ENCODE measurements at places on chromosomes 6 and 20.

GRCh38 chr6:57159127-57159526 is 13.0 kb upstream of the BAG2 start:
- DNase-seq = no peak

GRCh38 chr6:75188221-75188925 is 17.5 kb downstream of the COL12A1 start:
- no peak for DNase-seq

DNA sequence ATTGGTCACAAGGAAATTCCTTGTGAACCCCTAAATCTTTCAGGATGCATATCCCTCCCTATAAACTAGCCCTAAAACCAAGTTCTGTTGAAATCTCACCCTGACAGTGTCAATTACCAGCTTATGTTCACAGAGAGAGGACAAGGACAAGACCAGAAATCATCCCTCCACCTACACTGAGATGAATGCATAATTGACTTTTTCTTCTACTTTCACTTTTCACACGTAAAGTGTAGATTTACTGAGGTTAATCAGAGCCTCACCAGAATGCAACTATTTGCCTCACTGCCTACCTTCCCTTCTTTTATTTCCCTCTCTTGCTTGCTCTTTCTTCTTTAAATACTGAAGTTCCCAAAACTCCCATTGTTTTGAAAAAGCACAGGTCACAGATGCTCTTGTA is 15.3 kb upstream of the NKAIN2 start:
- no peak for DNase-seq

DNA sequence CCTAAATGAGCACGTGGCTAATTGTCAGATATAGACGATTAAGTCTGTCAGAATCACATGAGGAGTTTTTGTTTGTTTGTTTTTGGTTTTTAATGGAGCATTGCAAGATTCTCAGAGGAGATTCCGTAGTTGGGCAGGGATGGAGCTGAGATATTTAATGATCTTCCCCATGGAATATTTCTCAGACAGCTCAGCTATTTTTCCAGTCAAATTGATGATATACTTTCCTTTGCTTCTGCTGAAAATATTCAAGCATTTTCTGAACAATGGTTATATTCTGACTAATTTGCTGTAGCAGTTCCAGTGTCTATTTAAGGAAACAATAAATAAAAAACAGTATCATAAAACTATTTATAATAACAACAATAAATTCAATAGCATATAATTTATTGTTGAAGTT is 348.4 kb downstream of the KIF16B start:
- DNase-seq = no peak

DNA sequence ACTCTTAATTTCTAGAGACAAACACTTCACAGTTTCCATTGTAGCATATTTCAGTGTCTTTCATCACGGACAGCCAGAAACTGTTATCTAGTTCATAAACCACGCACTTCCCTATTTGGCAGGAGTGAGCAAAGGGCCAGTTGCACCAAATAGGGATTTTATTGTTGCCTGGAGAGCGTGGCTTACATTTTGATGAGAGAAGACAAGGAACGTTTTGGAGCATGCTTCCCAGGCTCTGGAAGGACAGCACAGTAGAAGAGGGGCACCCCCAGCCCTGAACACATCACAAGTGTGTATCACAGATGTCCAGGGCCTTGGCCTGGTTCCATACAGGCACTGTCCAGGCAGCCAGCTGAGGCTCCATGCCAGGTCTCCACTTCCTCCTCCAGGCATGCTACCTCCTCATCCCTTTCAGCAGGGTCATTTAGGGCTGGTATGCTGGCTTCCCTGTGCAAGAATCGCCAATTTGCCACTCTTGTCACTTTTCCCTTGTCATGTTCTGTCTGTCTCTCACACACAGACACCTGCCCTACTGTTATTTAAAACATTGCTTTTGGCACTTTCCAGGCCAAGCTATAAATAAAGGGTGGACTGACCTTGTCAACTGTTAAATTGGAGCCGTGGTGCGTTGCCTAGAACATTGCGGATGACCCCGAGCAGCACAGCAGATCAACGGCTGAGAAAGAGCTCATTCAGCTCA is 235.0 kb upstream of the GMDS start:
- DNase-seq = no peak

- DNase-seq = no peak
Measured at GRCh38 chr20:9608639-9609340, 94.4 kb downstream of the LAMP5 start.

GRCh38 chr6:111423055-111423633 is 59.9 kb downstream of the REV3L start:
- DNase-seq = no peak

DNA sequence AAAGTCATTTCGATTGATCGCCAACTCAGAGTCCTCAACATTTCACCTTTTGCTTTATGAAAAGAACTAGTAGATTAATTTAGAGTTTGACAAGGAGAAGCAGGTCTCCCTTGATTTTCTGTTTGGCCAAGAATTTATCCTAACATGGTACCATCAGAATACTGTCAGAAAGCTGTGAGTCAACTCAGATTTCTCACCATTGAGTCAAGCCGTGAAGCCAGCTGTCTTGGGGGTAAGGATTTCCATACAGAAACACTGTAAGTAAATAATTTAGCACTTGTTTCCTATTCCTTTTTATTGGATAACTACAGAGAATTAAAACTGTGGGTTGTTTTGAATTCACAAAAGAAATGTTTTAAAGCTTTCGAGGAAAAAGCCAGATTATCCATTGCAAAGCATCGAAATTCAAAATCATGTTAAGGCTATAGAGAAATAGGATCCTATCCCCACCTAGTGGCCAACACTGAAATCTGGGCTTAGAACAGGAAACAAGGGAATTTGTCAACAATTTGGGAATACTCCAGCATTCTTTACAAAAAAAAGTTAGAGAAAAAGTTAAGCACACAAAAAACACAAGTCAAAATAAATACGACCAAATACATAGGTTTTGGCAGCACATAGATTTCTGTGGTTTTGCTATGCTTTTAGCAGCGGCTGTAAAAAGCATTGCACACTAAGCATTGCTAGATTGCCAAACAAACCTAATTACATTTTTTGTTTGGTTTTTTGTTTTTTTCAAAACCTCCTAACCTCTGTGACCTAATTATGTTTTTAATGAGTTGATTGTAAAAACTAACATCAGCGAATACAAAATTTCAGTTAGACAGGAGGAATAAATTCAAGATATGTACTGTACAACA is 44.2 kb downstream of the COL11A2 start:
- no peak for DNase-seq

DNA sequence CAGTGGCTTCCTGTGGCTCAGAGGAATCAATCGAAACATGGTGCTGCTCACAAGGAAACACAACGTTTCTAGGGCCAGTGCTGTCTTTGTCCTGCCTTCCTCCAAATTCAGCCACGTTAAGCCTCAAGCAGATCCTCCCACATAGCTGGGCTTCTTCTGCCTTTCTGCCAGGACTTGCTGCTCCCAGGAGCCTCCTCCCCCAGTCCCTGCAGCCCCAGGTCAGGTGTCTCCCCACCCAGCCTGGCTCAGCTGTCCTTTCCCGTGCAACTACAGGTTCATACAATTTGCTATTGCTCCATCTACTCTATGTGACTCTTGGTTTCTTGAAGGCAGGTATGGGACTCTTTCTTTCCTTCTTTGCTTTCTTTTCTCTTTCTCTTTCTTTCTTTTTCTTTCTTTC is 215.3 kb upstream of the RNF24 start:
- no peak for DNase-seq

- DNase-seq = no peak
Measured at GRCh38 chr20:45782890-45783289, 8.8 kb downstream of the WFDC3 start.

GRCh38 chr6:119871520-119871919 is 522.0 kb upstream of the MAN1A1 start:
- no peak for DNase-seq

DNA sequence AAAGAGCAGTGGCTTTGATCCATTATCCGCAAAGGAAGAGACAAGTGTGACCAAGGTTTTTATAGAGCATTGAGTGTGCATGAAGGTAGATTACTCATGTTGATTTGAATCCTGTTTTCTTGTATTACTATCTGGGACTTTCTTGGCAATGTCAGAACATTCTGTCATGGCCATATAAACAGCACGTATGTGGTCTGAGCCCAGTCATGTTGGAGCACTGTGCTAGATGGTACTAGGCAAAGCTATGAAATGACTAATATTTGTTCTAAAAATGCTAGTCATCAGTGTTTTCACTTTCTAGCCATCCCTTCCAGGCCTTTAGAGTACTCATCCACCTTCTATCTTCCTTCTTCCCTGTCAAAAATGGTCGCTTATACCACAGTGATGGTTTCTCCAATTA is 278.6 kb upstream of the FLRT3 start:
- no peak for DNase-seq

- no peak for DNase-seq
Measured at GRCh38 chr6:113645576-113645970, 211.6 kb upstream of the MARCKS start.

DNA sequence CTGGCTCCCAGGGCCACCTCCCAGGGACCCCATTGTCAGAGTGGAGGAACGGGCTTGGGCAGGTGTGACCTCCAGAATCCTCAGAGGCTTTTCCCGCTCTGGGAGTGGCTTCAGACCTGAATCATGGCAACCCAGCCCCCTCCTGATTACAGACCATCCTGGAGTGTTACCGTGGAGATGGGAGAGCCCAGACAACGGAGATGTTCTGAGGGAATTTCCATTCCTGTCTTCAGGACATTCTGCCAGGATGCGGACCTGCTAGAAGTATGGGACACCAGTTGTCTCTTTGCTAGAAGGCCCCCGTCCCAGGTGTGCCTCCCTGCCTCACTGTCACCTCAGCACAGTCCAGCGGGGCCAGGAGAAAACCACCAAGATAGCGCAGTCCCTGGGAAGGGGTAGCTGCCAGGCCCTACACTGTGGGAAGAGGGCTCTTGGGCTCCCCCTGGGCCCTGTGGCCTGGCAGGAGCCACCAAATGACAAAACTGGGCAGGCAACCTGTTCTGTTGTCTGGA is 109.9 kb downstream of the PSMB1 start:
- no peak for DNase-seq

DNA sequence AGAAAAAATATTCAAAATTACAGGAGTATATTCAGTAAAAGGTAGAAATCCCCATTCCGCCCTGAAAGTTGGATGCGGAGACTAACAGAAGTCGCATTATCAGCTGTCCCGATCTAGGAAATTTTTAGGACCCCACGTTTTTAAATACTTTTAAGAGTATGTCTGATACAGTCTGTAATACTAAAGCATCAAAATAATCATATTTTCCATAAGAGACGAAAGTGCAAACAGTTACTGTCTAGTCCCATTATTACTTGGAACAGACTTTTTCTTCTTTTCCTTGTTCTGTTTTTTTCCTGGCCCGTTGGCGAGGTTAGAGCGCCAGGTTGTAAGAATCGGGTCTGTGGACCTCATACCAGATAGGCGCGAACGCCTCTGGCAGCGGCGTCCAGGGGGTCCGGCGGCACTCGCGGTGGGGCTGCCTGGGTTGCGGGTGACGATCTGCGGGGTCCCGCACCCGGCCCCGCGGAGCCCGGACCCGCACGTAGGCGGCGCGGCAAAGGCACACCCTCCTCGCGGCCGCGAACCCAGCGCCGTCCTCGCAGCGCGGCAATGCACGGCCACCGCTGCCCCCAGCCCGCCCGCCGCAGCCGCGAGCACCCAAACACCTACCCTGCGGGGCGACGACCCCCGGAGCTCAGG is 460 bp downstream of the PLAGL1 start:
- DNase-seq = no peak

DNA sequence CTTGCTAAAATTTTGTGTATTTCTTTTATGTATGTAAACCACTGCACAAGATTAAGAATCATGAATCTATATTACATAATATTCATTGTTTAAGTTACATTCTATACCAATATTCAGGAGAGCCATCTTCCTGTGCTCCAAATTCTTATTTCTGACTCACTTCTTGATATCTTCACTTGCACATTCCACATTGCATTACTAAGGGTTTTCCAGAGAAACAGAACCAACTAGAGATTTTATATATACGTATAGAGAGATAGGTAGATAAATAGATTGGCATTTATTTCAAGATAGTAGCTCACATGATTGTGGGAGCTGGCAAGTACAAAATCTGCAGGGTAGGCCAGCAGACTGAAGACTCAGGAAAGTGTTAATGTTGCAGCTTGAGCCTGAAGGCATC is 222.2 kb upstream of the PRSS16 start:
- no peak for DNase-seq

- no peak for DNase-seq
Measured at GRCh38 chr6:17865798-17866725, 121.4 kb downstream of the KIF13A start.

DNA sequence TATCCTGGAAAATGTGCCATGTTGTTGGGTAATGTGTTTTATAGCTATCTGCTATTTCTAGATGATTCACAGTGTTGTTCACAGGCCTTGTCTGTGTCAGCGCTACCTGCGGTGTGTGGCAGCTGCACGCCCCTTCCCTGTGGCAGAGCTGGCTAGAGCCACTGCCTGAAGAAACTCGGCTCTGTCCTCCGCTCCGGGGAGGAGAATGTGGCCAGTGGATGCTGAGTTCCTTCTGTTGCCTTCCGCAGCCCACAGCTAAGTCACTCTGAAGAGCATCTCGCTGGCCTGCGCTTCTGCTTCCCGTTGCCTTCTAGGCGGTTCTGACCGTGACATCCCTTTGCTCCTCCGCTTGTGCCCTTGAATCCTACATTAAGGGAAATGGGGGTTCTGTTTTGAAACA is 135.1 kb downstream of the PLG start:
- no peak for DNase-seq

GRCh38 chr6:136403110-136403980 is 113.7 kb upstream of the BCLAF1 start:
- no peak for DNase-seq

DNA sequence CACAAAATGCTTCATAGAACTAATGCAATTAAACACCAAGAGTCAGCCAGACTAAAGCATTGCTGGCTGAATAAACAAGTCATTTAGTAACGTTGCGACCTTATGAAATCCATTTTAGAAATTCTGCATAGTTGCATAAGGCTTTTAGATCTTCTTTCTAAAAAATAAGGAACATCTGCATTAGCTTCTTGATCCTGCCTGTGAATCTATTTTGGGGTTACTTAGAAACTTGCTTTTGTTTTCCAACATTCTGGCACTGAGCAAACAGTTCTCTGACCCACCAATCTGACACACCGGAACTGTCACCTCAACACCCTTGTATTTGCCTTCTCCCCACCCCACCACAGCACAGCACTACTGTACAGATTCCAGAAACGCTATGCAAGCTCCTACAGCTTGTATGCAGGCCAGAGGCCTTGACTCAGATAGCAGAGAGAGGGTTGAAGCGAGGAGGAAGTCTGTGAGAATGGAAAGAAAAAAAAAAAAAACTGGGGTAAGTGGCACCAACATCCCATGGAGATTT is 55.0 kb downstream of the KIF13A start:
- DNase-seq = no peak
